ENCODE measurements at places on chromosomes 3 and 15.

DNA sequence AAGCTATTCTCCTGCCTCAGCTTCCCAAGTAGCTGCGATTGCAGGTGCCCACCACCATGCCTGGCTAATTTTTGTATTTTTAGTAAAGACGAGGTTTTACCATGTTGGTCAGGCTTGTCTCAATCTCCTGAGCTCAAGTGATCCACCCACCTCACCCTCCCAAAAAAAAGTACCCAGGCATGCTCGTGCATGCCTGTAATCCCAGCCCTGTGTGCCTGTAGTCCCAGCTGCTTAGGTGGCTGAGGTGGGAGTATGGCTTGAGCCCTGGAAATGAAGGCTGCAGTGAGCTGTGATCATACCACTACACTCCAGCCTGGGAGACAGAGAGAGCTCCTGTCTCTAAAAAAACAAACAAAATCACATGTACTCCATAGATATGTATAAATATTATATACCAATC is 176.5 kb downstream of the SOX2 start:
- DNase-seq, result no peak

- DNase-seq, result peak; percentile 1
Measured at GRCh38 chr3:181210275-181210674, 220.7 kb upstream of the DNAJC19 start.

DNA sequence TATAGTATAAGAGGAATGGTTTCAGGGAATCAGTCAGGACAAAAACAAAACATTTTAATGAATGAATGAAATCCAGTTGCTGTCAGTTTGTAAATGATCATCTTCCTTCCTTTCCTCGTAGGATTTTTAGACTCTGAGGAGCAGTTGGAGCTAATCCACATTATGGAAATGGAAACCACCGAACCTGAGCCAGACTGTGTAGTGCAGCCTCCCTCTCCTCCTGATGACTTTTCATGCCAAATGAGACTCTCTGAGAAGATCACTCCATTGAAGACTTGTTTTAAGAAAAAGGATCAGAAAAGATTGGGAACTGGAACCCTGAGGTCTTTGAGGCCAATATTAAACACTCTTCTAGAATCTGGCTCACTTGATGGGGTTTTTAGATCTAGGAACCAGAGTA is 3.1 kb downstream of the TIPARP start:
- no peak for DNase-seq

DNA sequence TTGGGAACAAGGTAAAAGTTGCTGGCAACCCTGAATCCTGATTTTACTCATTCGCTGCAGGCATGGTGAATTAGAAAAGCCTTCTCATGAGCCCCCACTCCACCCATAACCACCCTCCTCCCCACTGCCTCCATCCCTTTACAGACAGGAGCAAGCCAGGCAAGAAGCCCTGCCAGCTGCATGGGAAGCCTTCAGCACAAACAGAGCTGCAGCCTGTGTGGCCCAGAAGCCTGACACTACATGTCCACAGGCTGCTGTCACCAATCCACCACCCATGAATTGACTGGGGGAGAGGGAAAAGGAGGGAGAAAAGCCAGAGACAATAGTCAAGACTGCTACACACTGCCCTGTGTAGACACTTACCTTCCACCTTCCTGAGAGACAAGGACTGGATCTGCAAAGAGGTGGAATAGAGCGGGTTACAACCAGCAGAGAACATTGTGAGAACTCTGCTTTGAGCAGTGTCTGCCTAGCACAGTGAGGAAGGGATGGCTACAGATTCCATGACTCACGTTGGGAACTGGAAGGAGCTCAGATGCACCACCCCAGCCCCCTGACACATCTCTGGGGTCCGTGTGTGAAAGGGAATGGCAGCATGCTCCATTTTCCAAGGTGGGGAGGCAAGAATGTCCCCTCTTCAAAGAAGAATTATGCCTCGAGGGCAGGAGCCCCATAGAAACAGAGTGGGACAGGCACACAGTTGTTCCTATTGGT is 33.9 kb downstream of the DZIP1L start:
- peak; percentile 37 for DNase-seq

GRCh38 chr3:101722394-101723173 is 1.8 kb upstream of the CEP97 start:
- DNase-seq, result no peak

GRCh38 chr3:130509008-130509407 is 8.0 kb upstream of the COL6A6 start:
- DNase-seq, result no peak

- DNase-seq, result no peak
Measured at GRCh38 chr3:188437926-188438325, 284.0 kb downstream of the LPP start.

DNA sequence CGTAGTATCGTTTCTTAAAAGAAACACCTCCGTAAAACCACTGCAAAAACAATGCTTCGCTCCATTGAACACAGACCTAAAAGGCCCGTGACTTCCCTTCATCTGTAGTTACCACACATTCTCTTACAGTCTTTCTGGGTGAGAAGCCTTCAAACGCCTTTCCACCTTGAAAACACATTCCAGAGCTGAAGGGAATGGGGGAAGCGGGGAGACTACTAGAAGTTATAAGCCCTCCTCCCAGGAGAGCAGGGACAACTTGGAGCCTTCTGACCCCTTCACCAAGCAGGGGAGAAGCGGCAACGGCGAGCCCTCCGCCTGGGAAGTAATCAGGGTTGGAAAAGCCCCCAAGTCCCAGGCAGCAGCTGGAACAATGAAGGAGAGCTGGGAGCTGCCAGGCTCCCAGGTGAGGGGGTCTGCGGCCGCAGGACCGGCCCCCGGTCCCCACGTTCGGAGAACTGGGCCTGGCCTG is 461 bp downstream of the SECISBP2L start:
- DNase-seq, result no peak

GRCh38 chr3:55664387-55664786 is 177.3 kb upstream of the WNT5A start:
- no peak for DNase-seq

- no peak for DNase-seq
Measured at GRCh38 chr3:12327021-12327420, 38.2 kb downstream of the PPARG start.

DNA sequence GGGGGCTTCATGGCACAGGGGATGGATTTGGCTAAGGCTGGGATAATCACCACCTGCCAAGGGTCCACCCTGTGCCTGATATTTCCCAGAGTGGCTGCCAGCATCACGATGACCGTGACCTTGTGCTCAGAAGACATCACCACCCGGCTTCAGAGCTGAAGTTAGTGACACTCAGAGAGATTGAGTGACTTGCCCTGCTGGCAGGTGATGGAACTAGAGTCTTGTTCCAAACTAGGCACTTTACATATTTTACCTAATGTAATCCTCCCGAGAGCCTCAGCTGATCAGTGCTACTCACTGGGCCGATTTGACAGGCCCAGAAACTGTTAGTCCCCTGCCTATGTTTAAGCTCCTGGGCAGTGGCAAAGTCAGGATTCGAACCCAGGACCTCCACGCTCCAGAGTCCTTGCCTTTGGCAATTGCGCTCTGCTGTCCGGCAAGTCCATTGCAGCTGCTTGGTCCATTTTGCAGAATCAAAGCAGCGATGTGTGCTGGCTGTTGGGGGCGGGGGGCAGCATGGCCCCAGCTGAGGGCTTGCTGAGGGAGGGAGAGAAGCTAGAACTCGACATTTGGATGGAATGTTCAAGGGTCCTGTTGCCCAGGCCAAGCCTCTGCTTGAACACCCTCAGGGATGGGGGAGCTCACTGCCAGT is 74.8 kb upstream of the GATA2 start:
- no peak for DNase-seq

DNA sequence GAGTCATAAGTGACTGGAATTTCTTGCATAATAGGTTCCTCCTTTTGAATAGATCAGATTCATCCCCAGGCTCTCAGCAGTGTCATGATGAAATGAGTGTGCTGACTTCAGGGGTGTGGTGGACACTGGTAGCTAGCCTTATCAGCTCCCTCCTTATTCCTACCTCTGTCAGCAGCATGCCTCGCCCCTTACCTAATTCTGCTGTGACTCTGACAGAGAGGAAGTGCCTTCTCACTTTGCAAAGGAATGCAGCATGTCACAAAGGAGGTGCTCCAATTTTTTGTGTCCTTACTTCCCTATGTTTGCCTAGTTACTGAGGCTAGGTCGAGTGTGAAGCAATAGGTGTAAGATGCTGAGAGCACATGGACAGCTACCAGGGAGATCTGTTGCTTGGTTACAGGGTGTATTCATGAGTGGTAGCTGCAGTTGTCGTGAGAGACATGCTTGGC is 90.6 kb downstream of the TNFAIP8L3 start:
- DNase-seq, result no peak

Data from fibroblast of skin of left quadriceps (primary cell).